ENCODE measurements at places on chromosomes 5 and 9. TPM values are rescaled to one million over a fixed set of nuclear protein-coding genes. Genes with fewer than 3 reads are reported as not detected.

TAF11L5 gene
- total RNA-seq = not detected

GRCh38 chr9:99377790-99378775 is 156.0 kb downstream of the SEC61B start:
- peaks cover 3% of the 10 kb centered on the region for H3K27me3 ChIP-seq
- DNase-seq = peak; percentile 32
- no peaks in the 10 kb centered on the region for H3K36me3 ChIP-seq
- H3K4me3 ChIP-seq = no peak overlapping the region
- peak overlapping the region; percentile 22 for H3K27ac ChIP-seq
- H3K4me1 ChIP-seq = peaks cover 26% of the 10 kb centered on the region

GRXCR2 gene
- not detected for total RNA-seq

DNA sequence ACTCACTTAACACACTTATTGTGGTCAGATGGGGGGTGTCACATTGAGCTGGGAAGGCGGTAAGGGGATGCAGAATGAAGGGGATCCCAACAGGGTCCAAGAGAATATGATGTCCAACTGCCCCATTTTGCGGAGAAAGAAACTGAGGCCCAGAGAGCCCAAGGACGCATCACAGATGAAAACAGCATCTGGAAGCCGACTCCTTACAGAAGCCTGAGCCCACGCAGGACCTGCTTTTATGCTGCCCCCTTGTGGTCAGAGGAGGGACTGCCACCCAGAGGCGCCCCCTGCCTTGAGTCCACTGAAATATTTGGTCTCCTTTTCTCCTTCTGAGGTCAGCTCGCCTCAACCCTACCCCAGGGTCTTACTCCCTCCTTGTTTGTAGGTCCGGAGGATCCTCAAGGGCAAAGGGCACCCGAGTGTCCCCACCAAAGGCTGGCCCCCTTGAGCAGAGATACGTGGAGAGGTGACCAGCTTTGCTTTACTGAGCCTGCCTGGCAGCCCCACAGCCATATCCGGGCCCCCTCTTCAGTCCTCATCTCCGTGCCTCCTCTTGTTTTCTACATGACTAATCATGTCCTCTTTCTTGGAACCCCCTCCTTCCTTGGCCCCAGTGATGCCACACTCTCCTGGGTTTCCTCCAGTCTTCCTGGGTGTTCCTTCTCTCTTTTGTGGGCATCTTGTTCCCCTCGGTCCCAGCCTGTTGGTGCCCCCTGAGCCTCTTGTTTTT is 30.0 kb upstream of the TTLL11 start:
- H3K36me3 ChIP-seq = no peaks in the 10 kb centered on the region
- peaks cover 24% of the 10 kb centered on the region for H3K4me1 ChIP-seq
- H3K27ac ChIP-seq = no peak overlapping the region
- H3K4me3 ChIP-seq = no peak overlapping the region
- DNase-seq = peak; percentile 41

- DNase-seq = no peak
- H3K4me3 ChIP-seq = no peak overlapping the region
- H3K4me1 ChIP-seq = no peaks in the 10 kb centered on the region
- H3K36me3 ChIP-seq = no peaks in the 10 kb centered on the region
- H3K27me3 ChIP-seq = no peaks in the 10 kb centered on the region
Measured at GRCh38 chr5:114729986-114730385, 368.1 kb downstream of the KCNN2 start.

DNA sequence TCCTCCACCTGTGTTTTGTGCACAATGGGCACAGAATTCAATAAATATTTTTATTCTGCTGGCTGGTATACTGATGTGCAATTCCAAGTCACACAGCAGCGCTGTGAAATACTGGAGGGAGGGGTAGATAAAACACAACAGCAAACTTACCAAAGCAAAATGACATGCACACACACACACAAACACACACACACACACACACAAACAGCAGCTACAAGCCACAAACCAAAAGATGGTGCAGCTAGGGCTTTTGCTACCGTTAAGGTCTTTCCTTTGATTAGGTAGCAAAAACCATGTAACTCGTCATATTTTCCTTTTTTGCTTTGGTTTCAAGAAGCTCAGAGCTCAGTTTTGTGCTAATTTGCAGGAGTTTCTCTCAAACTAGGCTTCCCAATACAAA is 1.8 kb upstream of the TBCA start:
- H3K36me3 ChIP-seq = peaks cover 16% of the 10 kb centered on the region
- H3K4me1 ChIP-seq = peaks cover 26% of the 10 kb centered on the region
- H3K27ac ChIP-seq = no peak overlapping the region
- DNase-seq = no peak
- no peak overlapping the region for H3K4me3 ChIP-seq
- peaks cover 3% of the 10 kb centered on the region for H3K27me3 ChIP-seq

DNA sequence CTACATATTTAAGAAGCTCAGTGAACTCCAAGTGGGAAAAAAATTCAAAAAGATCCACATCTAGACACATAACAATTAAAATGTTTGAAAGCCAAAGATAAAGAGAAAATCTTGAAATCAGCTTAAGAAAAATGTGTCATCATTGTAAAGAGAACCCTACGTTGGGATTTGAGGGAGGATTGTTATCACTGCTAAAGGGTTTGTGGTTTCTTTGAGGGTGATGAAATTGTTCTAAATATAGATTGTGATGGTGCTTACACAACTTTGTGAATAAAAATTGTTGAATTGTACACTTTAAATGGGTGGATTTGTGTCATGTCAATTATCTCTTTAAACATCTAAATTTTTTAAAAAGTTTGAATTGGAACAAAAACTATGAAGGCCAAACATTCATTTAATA is 92.2 kb upstream of the ADAMTS19 start:
- H3K4me3 ChIP-seq = no peak overlapping the region
- DNase-seq = no peak
- no peaks in the 10 kb centered on the region for H3K36me3 ChIP-seq
- no peaks in the 10 kb centered on the region for H3K27me3 ChIP-seq
- no peak overlapping the region for H3K27ac ChIP-seq

COL27A1 gene
- total RNA-seq = 23.6 TPM

CDX1 gene
- not detected for total RNA-seq

GRCh38 chr5:104372376-104372775 is 809.8 kb upstream of the NUDT12 start:
- H3K4me1 ChIP-seq = no peaks in the 10 kb centered on the region
- H3K27me3 ChIP-seq = no peaks in the 10 kb centered on the region
- no peak for DNase-seq
- H3K4me3 ChIP-seq = no peak overlapping the region

CCL19 gene
- total RNA-seq = not detected

GRCh38 chr5:72387985-72388384 is 67.8 kb downstream of the PTCD2 start:
- peak overlapping the region; percentile 69 for H3K27ac ChIP-seq
- H3K4me3 ChIP-seq = peak overlapping the region; percentile 5
- no peaks in the 10 kb centered on the region for H3K27me3 ChIP-seq
- DNase-seq = peak; percentile 66
- H3K4me1 ChIP-seq = peaks cover 86% of the 10 kb centered on the region
- H3K36me3 ChIP-seq = 0 out of 2 replicates have a peak, but pooled peaks cover 3% of the 10 kb centered on the region

TPRN gene
- total RNA-seq = 15.3 TPM

- no peak for DNase-seq
- peaks cover 53% of the 10 kb centered on the region for H3K27me3 ChIP-seq
- no peak overlapping the region for H3K4me3 ChIP-seq
- H3K36me3 ChIP-seq = no peaks in the 10 kb centered on the region
- H3K27ac ChIP-seq = no peak overlapping the region
- H3K4me1 ChIP-seq = peaks cover 6% of the 10 kb centered on the region
Measured at GRCh38 chr9:121478816-121479676, 20.6 kb downstream of the GGTA1 start.

SPATA24 gene
- 5.0 TPM for total RNA-seq

ABO gene
- total RNA-seq = not detected

DNA sequence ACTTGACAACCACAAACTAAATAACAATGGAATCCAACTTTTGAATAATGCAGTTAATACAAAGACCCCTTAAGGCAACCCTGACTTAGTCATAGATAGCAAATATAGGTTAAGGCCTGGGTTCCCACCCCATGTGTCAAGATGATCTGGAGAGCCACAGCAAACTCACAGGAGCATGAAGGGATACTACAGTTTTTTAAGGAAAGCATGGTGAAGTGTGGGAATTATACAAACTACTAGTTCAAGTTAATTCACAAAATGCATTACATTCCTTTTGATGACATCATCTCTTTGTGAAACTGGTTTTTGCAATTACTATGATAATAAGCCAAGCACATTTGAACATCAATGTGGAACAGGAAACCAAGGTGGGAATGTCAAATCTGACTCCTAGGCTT is 50.6 kb downstream of the LHFPL2 start:
- peak overlapping the region; percentile 39 for H3K4me3 ChIP-seq
- H3K4me1 ChIP-seq = peaks cover 84% of the 10 kb centered on the region
- peaks cover 2% of the 10 kb centered on the region for H3K27me3 ChIP-seq
- H3K27ac ChIP-seq = peak overlapping the region; percentile 94
- peak; percentile 40 for DNase-seq

GRCh38 chr9:137582286-137582860 is 3.6 kb upstream of the DPH7 start:
- H3K27ac ChIP-seq = no peak overlapping the region
- no peak overlapping the region for H3K4me3 ChIP-seq
- H3K36me3 ChIP-seq = peaks cover under 1% of the 10 kb centered on the region
- DNase-seq = no peak
- H3K4me1 ChIP-seq = peaks cover 13% of the 10 kb centered on the region

ADAMTS2 gene
- total RNA-seq = 31.2 TPM

ADAMTS16 gene
- not detected for total RNA-seq

DNA sequence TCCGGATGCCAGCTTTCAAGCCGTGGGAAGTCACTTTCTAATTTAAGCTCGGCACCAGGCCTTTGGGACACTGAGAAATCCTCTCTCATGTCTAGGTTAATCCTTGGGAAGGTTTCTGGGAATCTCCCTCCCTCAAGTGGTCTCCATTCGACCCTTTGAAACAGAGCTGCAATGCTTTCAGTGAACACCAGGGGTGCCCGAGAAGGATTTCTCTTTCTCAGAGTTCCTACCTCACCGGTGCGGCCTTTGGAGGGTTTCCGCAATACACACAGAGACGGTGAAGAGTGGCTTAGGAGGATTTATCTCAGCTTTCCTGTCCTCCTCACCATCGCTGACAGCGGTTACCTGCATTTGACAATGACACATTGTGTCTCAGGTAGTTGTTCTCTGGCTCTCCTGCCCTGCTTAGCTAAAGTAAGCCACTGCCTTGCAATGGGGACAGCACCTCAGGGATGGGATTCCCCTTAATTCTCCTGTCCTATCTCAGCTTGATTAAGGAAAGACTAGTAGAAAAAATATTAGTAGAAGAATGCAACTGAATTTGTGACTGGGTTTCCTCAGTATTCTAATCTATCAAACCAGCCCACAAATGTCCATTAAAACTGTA is 180.6 kb downstream of the GABRG2 start:
- H3K27me3 ChIP-seq = no peaks in the 10 kb centered on the region
- no peak for DNase-seq
- no peaks in the 10 kb centered on the region for H3K4me1 ChIP-seq
- no peak overlapping the region for H3K4me3 ChIP-seq
- H3K27ac ChIP-seq = no peak overlapping the region
- no peaks in the 10 kb centered on the region for H3K36me3 ChIP-seq

- no peak overlapping the region for H3K27ac ChIP-seq
- no peak overlapping the region for H3K4me3 ChIP-seq
- peaks cover 25% of the 10 kb centered on the region for H3K4me1 ChIP-seq
Measured at GRCh38 chr9:92392690-92393089, 11.7 kb downstream of the OGN start.

- peaks cover 10% of the 10 kb centered on the region for H3K36me3 ChIP-seq
- H3K27ac ChIP-seq = peak overlapping the region; percentile 99
- H3K27me3 ChIP-seq = no peaks in the 10 kb centered on the region
- DNase-seq = peak; percentile 100
Measured at GRCh38 chr5:65861830-65862241, 64.5 kb upstream of the ERBIN start.

PDLIM4 gene
- 23.3 TPM for total RNA-seq

DNA sequence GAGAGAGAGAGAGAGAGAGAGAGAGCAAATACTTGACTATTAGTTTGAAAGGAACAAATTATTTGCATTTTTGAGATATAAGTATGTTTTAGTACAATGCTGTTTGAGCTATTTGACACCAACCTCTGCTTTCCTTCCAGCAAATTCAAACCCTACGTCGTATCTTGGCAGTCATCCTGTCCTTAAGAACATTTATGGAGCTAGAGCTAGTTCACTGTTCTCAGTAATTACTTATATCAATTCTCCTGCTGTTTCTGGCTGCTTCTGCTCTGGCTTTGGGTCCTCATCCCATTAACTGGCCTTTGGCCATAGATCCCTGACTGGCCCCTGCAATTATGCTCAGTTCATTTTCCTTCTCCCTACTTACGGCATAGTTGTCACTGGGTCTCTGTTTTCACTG is 19.9 kb upstream of the ERAP2 start:
- H3K4me3 ChIP-seq = no peak overlapping the region
- H3K27ac ChIP-seq = no peak overlapping the region
- peaks cover 10% of the 10 kb centered on the region for H3K4me1 ChIP-seq
- peaks cover 20% of the 10 kb centered on the region for H3K27me3 ChIP-seq
- no peak for DNase-seq
- no peaks in the 10 kb centered on the region for H3K36me3 ChIP-seq

DNA sequence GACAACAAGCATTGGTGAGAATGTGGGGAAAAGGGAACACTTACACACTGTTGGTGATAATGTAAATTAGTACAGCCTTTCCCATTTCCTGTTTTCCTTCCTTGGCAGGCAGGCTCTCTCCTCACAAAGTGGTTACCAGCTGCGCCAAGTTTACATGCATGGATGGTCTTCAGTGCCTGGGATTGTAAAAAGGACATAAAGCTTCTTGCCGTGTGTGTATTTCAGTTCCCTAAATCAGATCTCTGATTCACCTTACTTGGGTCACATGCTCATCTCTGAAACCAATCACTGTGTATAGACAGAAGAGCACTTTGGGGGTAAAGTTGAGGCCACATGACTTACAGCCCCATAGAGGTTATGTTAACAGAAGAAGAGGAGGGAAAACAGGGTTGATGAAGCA is 92.8 kb downstream of the CAVIN4 start:
- H3K27ac ChIP-seq = no peak overlapping the region
- H3K36me3 ChIP-seq = no peaks in the 10 kb centered on the region
- no peaks in the 10 kb centered on the region for H3K4me1 ChIP-seq

GRCh38 chr9:136403538-136403914 is 3.6 kb upstream of the SNAPC4 start:
- H3K4me3 ChIP-seq = no peak overlapping the region
- H3K36me3 ChIP-seq = peaks cover 13% of the 10 kb centered on the region
- H3K4me1 ChIP-seq = peaks cover 9% of the 10 kb centered on the region
- H3K27me3 ChIP-seq = peaks cover 6% of the 10 kb centered on the region

DNA sequence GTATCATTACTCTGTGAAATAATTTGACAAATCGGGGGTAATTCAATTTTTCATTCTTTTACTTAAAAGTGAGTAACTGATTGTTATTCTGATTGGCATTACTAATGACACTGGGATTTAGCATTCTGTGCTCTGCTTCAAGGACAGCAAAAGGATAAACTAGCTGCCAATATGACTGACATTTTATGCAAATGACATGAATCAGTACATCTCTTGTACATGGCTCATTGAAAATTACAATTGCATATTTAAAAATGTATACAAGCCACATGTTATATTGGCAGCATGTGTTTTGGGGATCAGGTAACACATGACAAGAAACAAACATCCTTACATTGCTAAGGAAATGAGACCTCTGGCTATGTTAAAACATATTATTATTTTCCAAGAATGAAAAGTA is 79.0 kb downstream of the SMC2 start:
- H3K27ac ChIP-seq = no peak overlapping the region
- no peaks in the 10 kb centered on the region for H3K36me3 ChIP-seq
- no peak overlapping the region for H3K4me3 ChIP-seq
- H3K4me1 ChIP-seq = no peaks in the 10 kb centered on the region
- DNase-seq = no peak
- H3K27me3 ChIP-seq = no peaks in the 10 kb centered on the region

FAM53C gene
- 32.4 TPM for total RNA-seq

Data from HFFc6 (cell line).